ENCODE measurements at places on chromosomes 5 and 9.

DNA sequence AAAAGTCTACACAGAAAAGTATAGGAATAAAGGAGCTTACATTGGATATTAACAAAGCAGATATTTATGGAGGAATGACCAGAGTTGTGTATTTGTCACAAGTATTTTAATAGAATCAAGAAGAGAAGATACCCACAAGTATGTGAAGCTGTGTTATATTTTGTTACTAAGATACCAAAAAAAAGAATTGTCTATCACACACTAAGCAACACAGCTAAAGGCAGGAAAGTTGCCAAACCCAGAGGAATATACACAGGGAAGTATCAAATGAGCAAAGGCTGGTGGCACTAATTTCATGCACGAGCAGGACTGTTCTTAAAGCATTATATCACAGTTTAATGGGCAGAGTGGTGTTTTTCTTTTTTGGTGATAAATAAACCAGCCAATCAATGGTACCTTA lies 30.9 kb upstream of the RAI14 start:
- no peak for DNase-seq

GRCh38 chr5:92002721-92003274 lies 619.7 kb upstream of the ARRDC3 start:
- no peak for DNase-seq

DNA sequence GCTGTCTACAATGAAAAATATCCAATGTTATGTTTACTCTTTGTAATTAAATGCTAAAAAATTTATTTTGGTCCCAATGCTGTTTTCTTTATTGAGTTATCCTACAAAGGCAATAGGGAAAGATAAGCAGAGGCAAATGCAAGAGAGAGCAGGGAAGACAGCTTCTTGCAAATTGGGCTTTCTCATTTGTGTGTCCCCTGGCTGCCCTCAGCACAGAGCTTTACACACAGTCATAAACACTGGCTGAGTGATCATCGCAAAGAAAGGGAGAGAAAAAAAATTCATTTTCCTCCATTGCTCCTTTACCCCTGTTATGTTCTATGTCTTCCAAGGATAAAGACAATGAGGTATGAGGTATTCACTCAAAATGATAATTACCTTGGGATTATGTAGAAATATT lies 2.3 kb upstream of the TSSK1B start:
- no peak for DNase-seq

DNA sequence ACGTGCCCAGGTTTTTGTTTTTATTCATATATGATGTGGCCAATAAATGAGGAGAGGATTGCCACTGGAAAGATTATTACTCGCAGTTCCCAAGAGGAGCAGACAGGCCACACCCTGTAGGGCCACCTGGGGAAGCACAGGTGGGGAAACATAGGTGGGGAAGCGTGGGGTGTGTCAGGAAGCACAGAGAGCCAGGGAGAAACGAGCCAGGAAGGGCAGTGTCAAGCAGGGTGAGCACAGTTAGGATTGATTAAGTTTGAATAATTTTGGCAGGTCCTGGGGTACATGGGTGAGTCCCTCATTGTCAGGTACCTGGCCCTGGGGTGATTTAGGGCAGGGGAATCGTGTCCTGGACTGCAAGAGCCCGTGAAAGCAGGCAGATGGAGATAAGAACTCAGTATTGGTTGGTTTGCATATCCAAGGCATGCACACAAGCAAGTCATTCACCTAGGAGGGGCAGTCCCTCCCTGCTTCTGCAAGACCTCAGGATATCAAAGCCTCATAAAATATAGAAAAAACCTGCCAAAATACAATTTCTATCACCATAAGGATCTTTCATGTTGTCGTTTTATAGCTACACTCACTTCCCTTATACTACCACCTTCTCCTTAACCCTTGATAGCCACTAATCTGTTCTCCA lies 22.4 kb downstream of the MVB12B start:
- no peak for DNase-seq

DNA sequence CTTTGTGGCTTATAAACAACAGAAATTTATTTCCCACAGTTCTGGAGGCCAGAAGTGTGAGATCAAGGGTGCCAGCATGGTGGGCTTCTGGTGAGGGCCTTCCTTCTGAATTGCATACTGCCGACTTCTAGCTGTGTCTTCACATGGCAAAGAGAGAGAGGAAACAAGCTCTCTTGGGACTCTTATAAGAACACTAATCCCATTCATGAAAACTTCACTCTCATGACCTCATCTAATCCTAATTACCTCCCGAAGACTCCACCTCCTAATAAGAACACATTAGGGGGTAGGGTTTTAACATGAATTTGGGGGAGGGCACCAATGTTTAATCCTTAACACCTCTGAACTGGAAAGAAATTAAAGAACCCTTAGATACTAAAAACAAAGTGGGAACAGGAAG lies 75.9 kb upstream of the MINAR2 start:
- DNase-seq, result no peak

DNA sequence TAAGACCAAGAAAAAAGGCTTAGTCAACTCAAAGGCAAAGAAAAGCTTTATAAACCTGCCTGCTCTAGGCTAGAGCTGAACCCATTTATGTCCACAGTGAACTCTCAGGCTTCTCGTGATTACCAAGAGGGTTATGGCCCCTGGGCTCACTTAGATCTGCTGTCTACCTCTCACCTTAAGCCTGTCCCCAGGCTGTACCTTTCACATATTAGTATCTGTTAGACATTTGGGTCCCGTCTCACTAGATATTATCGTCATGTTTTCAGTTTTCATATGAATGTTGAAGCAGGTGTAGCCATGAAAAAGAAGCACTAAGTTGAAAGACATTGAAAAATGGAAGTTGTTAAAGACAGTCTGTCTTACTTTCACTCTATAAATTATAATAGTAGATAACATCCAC lies 75.2 kb upstream of the COX7C start:
- DNase-seq, result no peak

DNA sequence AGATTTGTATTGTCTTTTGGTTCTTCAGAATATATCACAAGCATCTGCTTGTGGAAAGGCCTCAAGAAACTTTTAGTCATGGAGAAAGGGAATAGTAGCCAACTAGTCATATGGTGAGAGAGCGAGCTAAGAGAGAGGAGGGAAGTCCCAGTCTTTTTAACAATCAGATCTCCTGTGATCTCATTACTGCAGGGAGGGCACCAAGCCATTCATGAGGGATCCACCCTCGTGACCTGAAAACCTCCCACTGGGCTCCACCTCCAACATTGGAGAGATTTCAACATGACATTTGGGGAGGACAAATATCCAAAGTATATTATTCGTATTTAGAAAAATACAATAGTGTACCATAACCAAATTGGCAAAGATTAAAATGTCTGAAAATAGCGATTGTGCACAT lies 99.0 kb downstream of the GABRA1 start:
- no peak for DNase-seq

- no peak for DNase-seq
Observed at GRCh38 chr9:13941714-13942113, 372.2 kb downstream of the NFIB start.

DNA sequence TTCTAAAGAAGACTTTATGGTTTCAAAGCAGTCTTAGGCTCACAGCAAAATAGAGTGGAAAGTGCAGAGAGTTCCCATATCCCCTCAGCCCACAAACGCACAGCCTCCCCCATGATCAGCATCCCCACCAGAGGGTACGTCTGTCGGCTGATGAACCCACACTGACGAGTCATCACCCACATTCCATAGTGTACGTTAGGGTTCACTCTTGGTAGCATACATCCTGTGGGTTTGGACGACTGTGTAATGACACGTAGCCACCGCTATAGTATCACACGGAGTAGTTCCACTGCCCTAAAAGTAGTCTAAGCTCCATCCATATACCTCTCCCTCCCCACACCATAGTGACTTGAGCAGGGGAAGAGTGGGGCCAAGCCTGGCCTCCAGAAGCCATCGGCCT lies 135.7 kb upstream of the PHYKPL start:
- DNase-seq, result no peak

DNA sequence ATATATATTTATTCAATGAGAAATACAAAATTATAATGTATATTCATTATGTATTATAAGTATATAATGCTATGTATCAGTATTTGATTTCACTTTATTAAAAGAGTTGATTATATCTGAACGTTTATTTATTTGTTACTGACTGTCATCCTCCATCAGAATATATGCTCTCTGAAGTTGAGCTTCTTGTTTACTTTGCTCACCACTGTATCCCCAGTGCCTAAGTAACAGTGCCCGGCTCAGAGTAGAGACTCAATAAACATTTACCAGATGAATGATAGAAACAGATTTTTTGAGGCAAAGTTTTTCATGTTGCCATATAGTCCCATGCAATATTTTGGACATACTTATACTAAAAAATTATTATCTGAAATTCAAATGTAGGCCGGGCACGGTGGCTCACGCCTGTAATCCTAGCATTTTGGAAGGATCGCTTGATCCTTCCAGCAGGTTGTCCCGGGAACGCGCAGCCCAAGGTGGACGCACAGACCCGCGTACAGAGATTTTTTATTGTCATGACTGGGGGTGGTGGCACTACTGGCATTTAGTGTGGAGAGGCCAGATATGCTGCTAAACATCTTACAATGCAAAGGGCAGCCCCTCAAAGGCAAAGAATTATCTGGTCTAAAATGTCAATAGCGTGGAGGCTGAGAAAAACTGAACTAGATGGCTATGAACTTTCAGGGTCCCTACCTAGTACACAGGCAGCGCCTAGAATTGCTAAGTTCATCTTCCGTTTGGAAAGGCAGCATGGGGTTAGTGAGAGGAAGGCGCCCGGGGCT lies 761 bp upstream of the DNAJC25 start:
- no peak for DNase-seq

GRCh38 chr5:7329141-7329540 lies 66.8 kb upstream of the ADCY2 start:
- DNase-seq, result no peak

Measured in activated effector memory CD4-positive, alpha-beta T cell treated with Interleukin-2 at 50 U/mL for 16 hours (primary cell).